ENCODE measurements at places on chromosomes 1 and 21. TPM values are rescaled to one million over a fixed set of nuclear protein-coding genes. Genes with fewer than 3 reads are reported as not detected.

The LRRC8B gene
- total RNA-seq, result 6.4 TPM

The EXTL1 gene
- total RNA-seq, result 1.5 TPM

The NDUFS2 gene
- total RNA-seq, result 96.1 TPM

The LCE1A gene
- total RNA-seq, result not detected

The GFI1 gene
- total RNA-seq, result 0.36 TPM

The AADACL3 gene
- total RNA-seq, result not detected

The NBPF10 gene
- 2.4 TPM for total RNA-seq

The PAPPA2 gene
- total RNA-seq, result 1.4 TPM

The SIM2 gene
- total RNA-seq, result not detected

The CDCA8 gene
- total RNA-seq, result 0.16 TPM

The RHD gene
- 0.36 TPM for total RNA-seq

The MYOG gene
- not detected for total RNA-seq

The VWA5B1 gene
- not detected for total RNA-seq

The RXRG gene
- total RNA-seq, result 1.2 TPM

The MAP3K21 gene
- total RNA-seq, result 0.71 TPM

The CDA gene
- total RNA-seq, result 1.3 TPM

The MSH4 gene
- total RNA-seq, result 0.66 TPM

The CD48 gene
- 2.9 TPM for total RNA-seq

The BCAR3 gene
- total RNA-seq, result 12.3 TPM

The SYT6 gene
- not detected for total RNA-seq

The SPATA45 gene
- total RNA-seq, result not detected

The SMIM11 gene
- 11.8 TPM for total RNA-seq

The OR2L3 gene
- not detected for total RNA-seq

The FCGR2B gene
- total RNA-seq, result 13.2 TPM

The CRYAA gene
- total RNA-seq, result not detected

The BACE2 gene
- total RNA-seq, result 52.1 TPM

The ETNK2 gene
- total RNA-seq, result 10.5 TPM

The HUNK gene
- 1.9 TPM for total RNA-seq

The CCDC185 gene
- not detected for total RNA-seq

The ADARB1 gene
- total RNA-seq, result 76.7 TPM

The BSND gene
- total RNA-seq, result not detected

The F13B gene
- not detected for total RNA-seq

The UBL4B gene
- total RNA-seq, result not detected

The OLFM3 gene
- total RNA-seq, result 0.99 TPM

The UMODL1 gene
- not detected for total RNA-seq

The RNU1-4 gene
- total RNA-seq, result under 0.01 TPM

The CYP2J2 gene
- total RNA-seq, result 0.71 TPM

The RASAL2 gene
- 25.2 TPM for total RNA-seq

The LIN28A gene
- not detected for total RNA-seq

The CLCA1 gene
- not detected for total RNA-seq

The PPFIA4 gene
- 15.0 TPM for total RNA-seq

The FAM72B gene
- total RNA-seq, result 0.36 TPM

The LRRC7 gene
- total RNA-seq, result 1.9 TPM

The ADGRL4 gene
- 8.4 TPM for total RNA-seq

The PRDM16 gene
- 1.1 TPM for total RNA-seq

The ZNF683 gene
- total RNA-seq, result not detected

The S100A2 gene
- 1.8 TPM for total RNA-seq

The PKP1 gene
- total RNA-seq, result 0.16 TPM

The TMOD4 gene
- 1.1 TPM for total RNA-seq

The TENT5C gene
- 4.6 TPM for total RNA-seq

The SELP gene
- 1.8 TPM for total RNA-seq

The KDM1A gene
- 46.0 TPM for total RNA-seq
